Pulmonary artery endothelial cell (primary cell): ENCODE measurements at places on chromosomes 5 and 9.

DNA sequence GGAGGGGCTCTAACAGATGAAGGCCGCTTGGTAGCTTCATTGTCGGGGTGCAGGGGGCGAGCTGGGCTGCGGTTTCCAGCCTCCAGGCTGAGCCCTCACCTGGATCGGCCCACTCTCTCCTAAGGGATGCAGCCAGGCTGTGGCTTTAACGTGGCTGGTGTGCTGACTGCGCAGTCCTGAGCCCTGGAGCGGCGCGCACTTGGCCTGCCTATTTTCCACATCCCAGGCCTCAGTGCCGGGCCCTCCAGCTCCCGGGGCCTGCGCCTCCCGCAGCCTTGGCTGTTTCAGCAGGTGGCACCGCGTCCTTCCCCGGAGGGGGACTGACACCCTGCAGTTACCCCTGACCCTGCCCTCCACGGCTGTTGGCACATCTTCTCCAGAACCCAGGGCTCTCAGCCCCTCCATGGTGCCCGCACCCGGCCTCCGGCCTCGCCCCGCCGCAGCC, 1.4 kb downstream of the RNU6ATAC start:
- DNase-seq: no peak

- DNase-seq: no peak
These were observed 897 bp downstream of the ROPN1L start for GRCh38 chr5:10442576-10442975.

- DNase-seq: no peak
These were observed 1.4 kb downstream of the DAB2 start for GRCh38 chr5:39423331-39423751.

DNA sequence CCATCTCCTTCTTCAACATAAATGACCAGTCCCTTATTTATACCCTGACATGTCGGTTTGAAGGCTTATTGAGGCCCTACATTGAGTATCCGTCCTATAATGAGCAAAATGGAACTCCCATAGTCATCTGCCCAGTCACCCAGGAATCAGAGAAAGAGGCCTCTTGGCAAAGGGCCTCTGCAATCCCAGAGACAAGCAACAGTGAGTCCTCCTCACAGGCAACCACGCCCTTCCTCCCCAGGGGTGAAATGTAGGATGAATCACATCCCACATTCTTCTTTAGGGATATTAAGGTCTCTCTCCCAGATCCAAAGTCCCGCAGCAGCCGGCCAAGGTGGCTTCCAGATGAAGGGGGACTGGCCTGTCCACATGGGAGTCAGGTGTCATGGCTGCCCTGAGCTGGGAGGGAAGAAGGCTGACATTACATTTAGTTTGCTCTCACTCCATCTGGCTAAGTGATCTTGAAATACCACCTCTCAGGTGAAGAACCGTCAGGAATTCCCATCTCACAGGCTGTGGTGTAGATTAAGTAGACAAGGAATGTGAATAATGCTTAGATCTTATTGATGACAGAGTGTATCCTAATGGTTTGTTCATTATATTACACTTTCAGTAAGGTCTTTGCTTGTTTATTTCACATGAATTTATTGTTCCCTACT, 38.2 kb upstream of the BTNL3 start:
- DNase-seq: no peak

DNA sequence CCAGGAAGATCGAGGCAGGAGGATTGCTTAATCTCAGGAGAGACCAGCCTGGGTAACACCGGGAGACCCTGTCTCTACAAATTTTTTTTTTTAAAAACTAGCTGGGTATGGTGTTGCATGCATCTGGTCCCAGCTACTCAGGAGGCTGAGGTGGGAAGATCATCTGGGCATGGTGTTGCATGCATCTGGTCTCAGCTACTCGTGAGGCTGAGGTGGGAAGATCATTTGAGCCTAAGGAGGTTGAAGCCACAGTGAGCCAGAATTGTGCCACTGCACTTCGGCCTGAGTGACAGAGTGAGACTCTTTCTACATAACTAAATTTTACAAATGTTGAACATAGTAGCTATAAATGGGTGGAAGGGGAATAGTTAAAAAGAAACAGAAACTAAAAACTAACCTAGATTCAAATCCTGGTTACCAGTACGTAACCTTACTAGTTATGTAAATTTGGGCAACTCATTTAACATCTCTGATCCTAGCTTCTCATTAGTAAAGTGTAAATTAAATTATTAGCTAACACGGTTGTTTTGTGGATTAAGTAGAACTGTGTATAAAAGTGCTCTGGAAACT, 41.7 kb downstream of the TMEM161B start:
- no peak for DNase-seq

DNA sequence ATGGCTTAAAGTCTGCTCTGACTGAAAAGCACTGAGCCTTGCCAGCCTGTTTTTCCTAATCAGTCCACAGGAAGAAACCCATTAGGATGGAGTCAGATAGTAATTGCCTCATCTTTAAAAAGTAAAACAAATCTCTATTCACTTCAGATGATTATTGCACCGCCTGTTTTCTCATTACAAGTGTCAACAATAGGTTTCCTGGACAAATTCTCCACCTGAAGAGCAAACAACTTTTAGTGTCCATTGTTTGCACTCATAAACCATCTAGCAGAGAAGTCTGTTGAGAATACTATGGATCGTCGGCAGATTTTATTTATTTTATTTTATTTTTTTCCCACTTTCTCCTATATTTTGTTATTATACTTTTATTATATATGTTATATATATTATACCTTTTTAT, 20.3 kb downstream of the C5orf63 start:
- no peak for DNase-seq

GRCh38 chr9:78491402-78491801, 194.5 kb downstream of the PSAT1 start:
- no peak for DNase-seq
